Hematopoietic multipotent progenitor cell treated with erythropoietin and hydrocortisone succinate and interleukin-3 and kit ligand, for 8 days (in vitro differentiated cells): ENCODE measurements at places on chromosomes 11 and 22.

DNA sequence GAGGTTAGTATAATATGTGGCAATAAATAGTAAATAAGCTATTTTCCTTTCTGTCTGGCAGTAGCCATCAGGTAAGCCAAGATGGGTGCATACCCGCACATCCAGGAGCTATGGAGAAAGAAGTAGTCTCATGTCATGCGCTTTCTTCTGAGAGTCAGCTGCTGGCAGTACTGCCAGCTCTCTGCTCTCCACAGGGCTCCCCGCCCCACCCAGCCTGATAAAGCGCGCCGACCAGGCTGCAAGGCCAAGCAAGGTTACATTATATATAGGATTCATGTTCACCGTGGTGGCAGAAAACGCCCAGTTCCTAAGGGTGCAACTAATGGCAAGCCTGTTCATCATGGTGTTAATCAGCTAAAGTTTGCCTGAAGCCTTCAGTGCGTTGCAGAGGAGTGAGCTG lies 126.2 kb downstream of the ATG16L2 start:
- DNase-seq, result peak; percentile 44

DNA sequence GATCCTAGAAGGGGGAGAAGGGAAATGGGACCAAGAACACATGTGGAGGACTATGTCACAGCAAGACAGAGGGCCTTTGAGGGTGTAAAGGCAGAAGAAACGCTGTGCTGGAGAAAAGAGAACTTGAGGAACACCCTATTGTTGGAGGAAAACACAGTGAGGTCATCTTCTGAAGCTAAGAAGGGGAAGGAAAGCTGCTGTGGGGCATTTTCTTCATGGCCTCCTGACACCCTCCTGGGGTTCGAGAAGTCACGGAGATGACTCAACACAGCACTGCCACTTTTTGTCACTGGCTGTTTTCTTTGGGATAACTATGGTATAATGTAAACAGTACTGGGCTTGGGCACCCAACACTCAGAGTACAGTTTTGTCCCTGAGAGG lies 492.6 kb upstream of the CADM1 start:
- DNase-seq, result no peak

DNA sequence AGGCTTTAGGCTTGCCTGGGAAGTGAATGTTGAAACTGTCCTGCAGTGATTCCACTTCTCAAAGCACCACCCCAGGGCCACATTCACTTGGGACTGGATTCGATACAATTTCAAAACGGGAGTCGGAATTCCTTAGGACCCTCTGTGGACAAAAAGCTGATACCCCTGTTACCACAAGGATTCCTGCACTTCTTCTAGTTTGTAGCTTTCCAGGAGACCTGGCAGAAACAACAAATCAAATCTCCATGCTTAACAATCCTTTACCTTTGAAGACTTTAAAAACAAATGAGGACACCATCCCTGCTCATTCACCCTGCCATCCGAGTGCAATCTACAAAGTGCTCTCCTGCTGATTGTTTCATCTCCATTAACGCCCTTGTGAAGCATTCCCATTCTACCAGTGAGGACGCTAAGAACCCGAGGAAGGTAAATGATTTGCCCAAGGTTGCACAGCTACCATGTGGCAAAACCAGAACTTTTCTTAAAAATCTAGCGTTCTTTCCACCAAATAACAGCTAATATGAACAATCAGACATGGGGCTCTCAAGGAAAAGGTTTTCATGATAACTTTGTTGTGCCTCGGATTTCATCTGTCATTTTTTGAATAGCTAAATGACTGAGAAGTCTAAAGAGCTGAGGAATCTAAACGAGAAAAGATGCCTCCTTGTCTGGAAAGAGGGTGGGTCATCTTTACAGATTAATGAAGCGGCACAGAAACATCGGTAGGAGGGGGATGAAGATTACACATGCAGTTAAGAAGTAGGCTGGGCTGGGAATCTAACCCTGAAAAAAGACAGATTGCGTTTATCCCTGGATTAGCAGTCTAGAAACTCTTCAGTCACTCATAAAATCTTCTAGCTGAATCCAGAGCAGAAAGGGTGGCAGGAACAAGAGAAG lies 720 bp upstream of the MPZL2 start:
- DNase-seq, result no peak

DNA sequence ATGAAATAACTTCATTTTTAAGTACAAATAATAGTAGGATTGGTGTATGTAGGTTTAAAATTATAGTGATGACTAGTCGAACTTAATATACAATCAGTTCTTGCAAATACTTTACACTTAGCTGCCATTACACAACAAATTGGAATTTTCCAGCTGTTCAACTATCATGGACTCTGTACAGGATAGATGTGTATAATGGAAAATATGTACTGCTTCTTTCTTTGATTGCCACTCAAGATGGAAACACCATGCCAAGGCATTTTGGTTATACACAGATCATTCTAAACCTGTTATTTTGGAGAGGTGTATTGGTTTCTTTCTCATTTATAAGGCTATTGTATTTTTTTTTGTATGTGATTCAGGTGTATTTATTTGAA lies 24.4 kb upstream of the CRTAM start:
- DNase-seq, result no peak

GRCh38 chr11:133115099-133115498 lies 417.2 kb downstream of the OPCML start:
- no peak for DNase-seq

DNA sequence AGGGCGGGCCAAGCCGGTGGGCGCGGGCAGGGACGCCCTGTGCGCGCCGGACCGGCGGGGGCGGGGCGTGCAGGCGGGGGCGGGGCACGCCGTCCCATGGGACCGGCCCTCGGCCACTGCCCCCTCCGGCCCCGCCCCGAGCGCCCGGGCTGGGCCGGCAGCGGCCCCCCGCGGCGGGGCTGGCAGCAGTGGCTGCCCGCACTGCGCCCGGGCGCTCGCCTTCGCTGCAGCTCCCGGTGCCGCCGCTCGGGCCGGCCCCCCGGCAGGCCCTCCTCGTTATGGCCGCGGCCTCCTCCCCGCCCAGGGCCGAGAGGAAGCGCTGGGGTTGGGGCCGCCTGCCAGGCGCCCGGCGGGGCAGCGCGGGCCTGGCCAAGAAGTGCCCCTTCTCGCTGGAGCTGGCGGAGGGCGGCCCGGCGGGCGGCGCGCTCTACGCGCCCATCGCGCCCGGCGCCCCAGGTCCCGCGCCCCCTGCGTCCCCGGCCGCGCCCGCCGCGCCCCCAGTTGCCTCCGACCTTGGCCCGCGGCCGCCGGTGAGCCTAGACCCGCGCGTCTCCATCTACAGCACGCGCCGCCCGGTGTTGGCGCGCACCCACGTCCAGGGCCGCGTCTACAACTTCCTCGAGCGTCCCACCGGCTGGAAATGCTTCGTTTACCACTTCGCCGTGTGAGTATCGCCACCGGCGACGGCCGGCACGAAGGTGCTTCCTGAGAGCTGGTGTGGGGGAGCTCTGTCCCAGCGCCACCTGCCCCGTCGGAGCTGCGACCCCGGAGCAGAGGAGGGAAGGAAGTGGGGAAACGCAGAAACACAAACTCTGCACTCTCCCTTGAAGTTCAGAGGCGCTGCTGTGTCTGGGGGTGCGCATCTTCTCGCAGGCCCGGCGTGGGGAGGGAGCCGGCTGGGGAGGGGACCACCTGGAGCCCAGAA lies at the start of gene KCNQ1:
Gene KCNQ1, plus strand, starts transcription at position 188 of the 925 bp plus-strand sequence. Its CDS starts 91 bp downstream, at position 279.
- DNase-seq, result peak; percentile 34

DNA sequence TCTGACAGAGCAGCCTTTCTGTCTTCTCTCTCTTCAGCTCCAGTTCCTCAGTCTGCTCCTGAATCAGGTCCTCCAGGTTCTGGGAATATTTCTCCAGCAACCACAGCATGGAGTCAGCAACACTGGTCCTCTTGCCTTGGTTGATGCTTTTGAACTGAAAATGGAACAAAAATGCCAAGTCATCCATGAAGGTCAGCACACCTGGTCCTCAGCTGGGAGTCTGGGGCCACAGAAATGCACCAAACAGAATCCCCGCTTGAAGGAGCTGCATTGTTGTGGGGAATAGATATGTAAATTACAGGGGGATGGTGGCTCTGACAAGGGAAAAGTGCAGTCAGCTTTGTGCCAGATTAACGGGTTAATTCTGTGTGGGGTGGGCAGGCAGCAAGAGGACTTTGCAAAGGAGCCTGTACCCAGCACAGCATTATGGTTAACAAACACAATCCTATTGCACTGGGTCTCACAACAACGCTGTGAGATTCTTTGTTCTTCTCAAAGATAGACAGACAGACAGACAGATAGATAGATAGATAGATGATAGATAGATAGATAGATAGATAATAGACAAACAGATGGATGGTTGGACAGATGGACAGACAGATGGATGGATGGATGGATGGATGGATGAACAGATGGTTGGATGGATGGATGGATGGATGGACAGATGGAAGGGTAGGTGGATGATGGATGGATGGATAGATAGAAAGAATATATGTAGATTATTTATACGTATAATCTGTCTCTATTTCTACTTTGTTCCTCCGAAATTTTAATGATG lies 33.8 kb upstream of the LRRC32 start:
- no peak for DNase-seq

- DNase-seq, result no peak
Observed at GRCh38 chr11:74696939-74697675, 34.1 kb downstream of the CHRDL2 start.

GRCh38 chr22:43245717-43246116 lies 58.8 kb upstream of the TTLL12 start:
- no peak for DNase-seq

GRCh38 chr11:92199991-92200390 lies 24.6 kb upstream of the FAT3 start:
- no peak for DNase-seq

- DNase-seq, result no peak
Observed at GRCh38 chr11:48001438-48002021, 21.2 kb downstream of the PTPRJ start.

GRCh38 chr11:77090373-77091111 lies 12.1 kb upstream of the OMP start:
- no peak for DNase-seq
